ENCODE measurements at places on chromosomes 11 and 22. TPM values are rescaled to one million over a fixed set of nuclear protein-coding genes. Genes with fewer than 3 reads are reported as not detected.
A peak's percentile ranks its signal among the peaks of the same experiment; 100 is the strongest.

GRCh38 chr11:112017538-112017937 is 7.7 kb upstream of the DLAT start:
- DNase-seq, result no peak
- peaks cover 31% of the 10 kb centered on the region for H3K36me3 ChIP-seq
- no peaks in the 10 kb centered on the region for H3K27me3 ChIP-seq
- H3K4me1 ChIP-seq, result peaks cover 19% of the 10 kb centered on the region

DNA sequence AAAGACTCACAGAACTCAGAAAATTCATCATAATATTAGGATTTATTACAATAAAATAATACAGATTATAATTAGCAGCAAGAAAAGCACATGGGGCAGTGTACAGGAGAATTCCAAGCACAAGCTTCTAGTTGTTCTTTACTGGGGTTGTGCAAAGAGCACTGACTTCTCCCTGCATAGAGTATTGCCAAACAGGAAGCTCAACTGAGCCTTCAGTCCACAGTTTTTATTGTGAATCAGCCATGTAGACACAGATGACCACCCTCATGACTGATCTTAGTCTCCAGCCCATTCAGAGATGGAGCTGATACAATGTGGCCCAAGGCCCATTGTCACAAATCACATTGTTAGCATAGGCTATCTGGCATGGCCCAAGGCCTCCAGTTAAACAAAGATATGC is 798.9 kb downstream of the KCNA4 start:
- no peak for DNase-seq
- no peaks in the 10 kb centered on the region for H3K27me3 ChIP-seq
- no peak overlapping the region for H3K4me3 ChIP-seq
- H3K36me3 ChIP-seq, result no peaks in the 10 kb centered on the region
- H3K27ac ChIP-seq, result no peak overlapping the region

GRCh38 chr11:65968600-65969482 is 7.3 kb downstream of the SART1 start:
- H3K4me3 ChIP-seq, result no peak overlapping the region
- DNase-seq, result no peak
- peaks cover 88% of the 10 kb centered on the region for H3K36me3 ChIP-seq
- H3K27me3 ChIP-seq, result no peaks in the 10 kb centered on the region
- H3K4me1 ChIP-seq, result peaks cover 1% of the 10 kb centered on the region
- no peak overlapping the region for H3K27ac ChIP-seq

DNA sequence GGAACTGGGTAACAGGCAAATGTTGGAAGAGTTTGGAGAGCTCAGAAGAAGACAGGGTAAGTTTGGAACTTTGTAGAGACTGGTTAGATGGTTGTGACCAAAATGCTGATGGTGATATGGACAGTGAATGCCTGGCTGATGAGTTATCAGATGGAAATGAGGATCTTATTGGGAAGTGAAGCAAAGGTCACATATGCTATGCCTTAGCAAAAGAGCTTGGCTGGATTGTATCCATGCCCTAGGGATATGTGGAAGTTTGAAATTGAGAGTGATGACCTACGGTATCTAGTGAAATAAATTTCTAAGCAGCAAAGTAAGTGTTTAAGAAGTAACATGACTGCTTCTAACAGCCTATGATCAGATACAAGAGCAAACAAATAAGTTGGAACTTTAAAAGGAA is 17.8 kb downstream of the BBOX1 start:
- H3K4me3 ChIP-seq, result no peak overlapping the region
- no peak overlapping the region for H3K27ac ChIP-seq
- no peak for DNase-seq
- peaks cover 5% of the 10 kb centered on the region for H3K4me1 ChIP-seq
- H3K36me3 ChIP-seq, result peaks cover 15% of the 10 kb centered on the region

GRCh38 chr11:11848891-11849746 is 7.3 kb downstream of the USP47 start:
- H3K4me3 ChIP-seq, result no peak overlapping the region
- H3K27me3 ChIP-seq, result no peaks in the 10 kb centered on the region
- DNase-seq, result no peak
- H3K36me3 ChIP-seq, result no peaks in the 10 kb centered on the region
- H3K27ac ChIP-seq, result no peak overlapping the region

GRCh38 chr11:34682825-34683224 is 61.9 kb downstream of the EHF start:
- H3K4me1 ChIP-seq, result peaks cover 31% of the 10 kb centered on the region
- H3K27me3 ChIP-seq, result no peaks in the 10 kb centered on the region
- H3K27ac ChIP-seq, result no peak overlapping the region
- no peak for DNase-seq
- no peak overlapping the region for H3K4me3 ChIP-seq
- no peaks in the 10 kb centered on the region for H3K36me3 ChIP-seq

DNA sequence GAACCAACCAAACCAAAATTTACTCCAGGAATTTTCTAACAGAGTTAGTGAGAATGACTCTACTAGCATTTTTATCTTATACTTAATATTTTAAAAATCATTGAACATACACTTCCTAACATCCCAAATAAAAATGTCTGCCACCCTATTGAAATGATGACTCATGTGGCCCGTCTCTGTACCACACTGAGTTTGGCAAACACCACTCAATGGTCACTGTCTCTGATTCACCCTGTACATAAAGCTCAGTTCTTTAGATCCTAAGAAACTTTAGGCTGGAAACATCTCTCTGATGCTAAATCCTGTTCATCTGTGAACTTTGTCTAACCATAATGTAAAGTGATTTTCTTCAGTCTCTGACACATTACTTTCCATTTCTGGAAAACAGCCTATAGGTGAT is 182.0 kb downstream of the CWF19L2 start:
- no peaks in the 10 kb centered on the region for H3K4me1 ChIP-seq
- no peak overlapping the region for H3K4me3 ChIP-seq
- H3K27ac ChIP-seq, result no peak overlapping the region
- no peak for DNase-seq
- H3K36me3 ChIP-seq, result no peaks in the 10 kb centered on the region

GRCh38 chr22:21448627-21449416 is 18.4 kb upstream of the TMEM191C start:
- no peaks in the 10 kb centered on the region for H3K4me1 ChIP-seq
- peaks cover 21% of the 10 kb centered on the region for H3K36me3 ChIP-seq
- H3K4me3 ChIP-seq, result no peak overlapping the region
- H3K27ac ChIP-seq, result no peak overlapping the region

DNA sequence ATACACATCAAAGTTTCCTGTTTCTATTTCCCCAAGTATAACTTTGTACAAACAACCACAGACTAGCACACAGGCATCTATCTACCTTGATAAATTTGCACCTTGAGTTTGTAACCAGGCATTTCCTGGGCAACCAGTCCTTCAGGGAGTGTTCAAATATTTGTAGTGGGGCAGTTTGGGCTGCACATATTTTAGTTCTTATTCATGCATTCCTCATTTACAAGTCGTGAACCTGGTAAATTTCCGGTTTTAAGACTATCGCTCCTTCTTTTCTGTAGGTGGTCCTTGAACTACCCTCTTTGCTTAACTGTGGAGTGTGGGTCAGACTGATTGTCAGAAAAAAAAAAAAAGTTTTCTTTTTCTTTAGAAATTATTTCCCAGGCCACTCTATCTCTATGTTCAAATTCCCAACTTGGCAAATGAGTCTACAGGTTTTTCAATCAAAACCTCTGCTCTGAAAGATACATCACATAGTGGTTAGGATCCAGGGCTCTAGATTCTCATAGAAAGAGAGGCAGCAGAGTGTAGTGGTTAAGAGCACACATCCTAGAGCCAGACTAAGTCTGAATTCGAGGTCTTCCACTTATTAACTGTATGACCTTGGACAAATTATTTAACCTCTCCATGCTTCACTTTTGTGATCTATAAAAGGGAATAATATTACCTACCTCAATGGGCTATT is 201.5 kb downstream of the SOX6 start:
- no peak for DNase-seq
- no peaks in the 10 kb centered on the region for H3K27me3 ChIP-seq
- no peak overlapping the region for H3K4me3 ChIP-seq
- H3K27ac ChIP-seq, result peak overlapping the region; percentile 4
- H3K36me3 ChIP-seq, result no peaks in the 10 kb centered on the region

DNA sequence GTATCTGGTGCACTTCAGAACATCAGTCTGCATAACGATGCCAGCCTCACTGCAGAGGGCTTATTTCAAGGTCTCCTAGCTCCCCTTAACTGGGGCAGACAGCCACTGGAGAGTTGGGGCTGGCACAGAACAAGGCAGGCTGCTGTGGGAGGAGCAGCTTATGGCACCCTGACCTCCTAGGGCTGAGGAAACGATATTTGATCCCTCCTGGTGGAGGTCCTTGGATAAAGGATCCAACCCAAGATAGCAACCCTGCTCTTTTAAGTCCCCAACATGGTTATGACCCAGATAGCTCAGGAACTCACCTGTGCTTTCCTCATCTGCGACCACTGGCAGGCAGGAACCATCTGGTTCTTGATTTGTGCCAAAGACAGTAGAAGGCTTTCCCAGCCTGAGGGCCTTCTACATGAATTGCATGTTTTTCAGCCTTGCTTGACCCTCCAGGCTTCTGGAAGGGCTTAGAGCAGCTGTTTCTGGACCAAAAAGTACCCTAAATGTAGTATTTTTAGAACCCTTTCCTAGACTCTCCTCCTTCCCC is 2.8 kb downstream of the TMEM109 start:
- peaks cover 20% of the 10 kb centered on the region for H3K36me3 ChIP-seq
- H3K27ac ChIP-seq, result peak overlapping the region; percentile 96
- H3K4me1 ChIP-seq, result peaks cover 52% of the 10 kb centered on the region
- DNase-seq, result no peak
- H3K27me3 ChIP-seq, result no peaks in the 10 kb centered on the region

- peak overlapping the region; percentile 84 for H3K27ac ChIP-seq
- no peaks in the 10 kb centered on the region for H3K27me3 ChIP-seq
- peaks cover 43% of the 10 kb centered on the region for H3K4me1 ChIP-seq
- no peaks in the 10 kb centered on the region for H3K36me3 ChIP-seq
Measured at GRCh38 chr11:118689503-118689851, 10.0 kb upstream of the TREH start.

GRCh38 chr22:46620588-46621242 is 529 bp downstream of the GRAMD4 start:
- DNase-seq, result no peak
- H3K4me3 ChIP-seq, result no peak overlapping the region
- peak overlapping the region; percentile 42 for H3K27ac ChIP-seq
- no peaks in the 10 kb centered on the region for H3K36me3 ChIP-seq
- no peaks in the 10 kb centered on the region for H3K27me3 ChIP-seq

- peak overlapping the region; percentile 100 for H3K27ac ChIP-seq
- H3K27me3 ChIP-seq, result no peaks in the 10 kb centered on the region
- peaks cover 89% of the 10 kb centered on the region for H3K36me3 ChIP-seq
- no peak overlapping the region for H3K4me3 ChIP-seq
Measured at GRCh38 chr22:36323855-36324331, 63.9 kb downstream of the MYH9 start.

- no peak overlapping the region for H3K27ac ChIP-seq
- no peaks in the 10 kb centered on the region for H3K27me3 ChIP-seq
- H3K4me3 ChIP-seq, result no peak overlapping the region
- no peak for DNase-seq
- H3K36me3 ChIP-seq, result no peaks in the 10 kb centered on the region
Measured at GRCh38 chr11:76856571-76856970, 4.1 kb upstream of the ACER3 start.

DNA sequence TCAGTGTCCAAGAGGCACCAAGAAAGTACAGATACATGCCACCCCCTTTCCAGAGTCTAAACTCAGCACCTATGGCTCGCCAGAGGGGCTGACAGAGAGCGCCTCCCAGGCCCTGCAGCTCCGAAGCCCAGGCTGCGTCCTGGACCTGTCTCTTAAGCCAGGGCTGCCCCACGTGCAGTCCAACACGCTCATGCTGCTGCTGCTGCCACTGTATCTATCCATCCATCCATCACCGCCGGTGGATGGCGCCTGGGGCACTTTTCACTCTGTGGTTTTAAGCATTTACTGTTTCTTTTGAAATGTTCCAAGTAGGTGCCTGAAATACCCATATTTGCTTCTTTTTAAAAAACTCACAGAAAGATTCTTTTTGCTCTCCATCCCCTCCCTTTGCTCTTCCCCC is 41.8 kb downstream of the MACROD1 start:
- no peak overlapping the region for H3K27ac ChIP-seq
- H3K4me1 ChIP-seq, result peaks cover 10% of the 10 kb centered on the region
- H3K36me3 ChIP-seq, result no peaks in the 10 kb centered on the region
- H3K27me3 ChIP-seq, result no peaks in the 10 kb centered on the region

DNA sequence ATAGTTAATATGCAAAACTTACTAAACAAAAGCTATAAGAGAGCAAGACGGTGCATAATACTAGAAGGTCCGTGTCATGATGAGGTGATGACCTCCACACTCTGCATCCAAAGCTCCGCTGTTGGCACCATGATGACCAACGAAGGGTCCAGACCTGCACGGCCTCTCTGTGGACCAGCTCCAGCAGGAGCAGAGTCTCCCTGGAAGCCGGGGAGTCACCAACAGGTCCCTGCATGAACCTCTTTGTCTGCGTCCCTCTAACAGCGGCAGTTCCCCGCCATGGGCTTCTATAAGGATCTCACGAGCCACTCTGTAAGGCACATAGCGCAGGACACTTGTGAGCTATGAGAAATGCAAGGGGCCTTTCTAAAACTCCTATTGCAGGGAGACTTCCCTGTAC is 517.3 kb downstream of the BRD1 start:
- H3K4me1 ChIP-seq, result no peaks in the 10 kb centered on the region
- H3K4me3 ChIP-seq, result no peak overlapping the region
- H3K36me3 ChIP-seq, result no peaks in the 10 kb centered on the region
- no peak overlapping the region for H3K27ac ChIP-seq

- no peak for DNase-seq
- no peak overlapping the region for H3K4me3 ChIP-seq
- H3K27ac ChIP-seq, result no peak overlapping the region
- no peaks in the 10 kb centered on the region for H3K4me1 ChIP-seq
Measured at GRCh38 chr11:23772081-23772480, 724.8 kb upstream of the LUZP2 start.

DNA sequence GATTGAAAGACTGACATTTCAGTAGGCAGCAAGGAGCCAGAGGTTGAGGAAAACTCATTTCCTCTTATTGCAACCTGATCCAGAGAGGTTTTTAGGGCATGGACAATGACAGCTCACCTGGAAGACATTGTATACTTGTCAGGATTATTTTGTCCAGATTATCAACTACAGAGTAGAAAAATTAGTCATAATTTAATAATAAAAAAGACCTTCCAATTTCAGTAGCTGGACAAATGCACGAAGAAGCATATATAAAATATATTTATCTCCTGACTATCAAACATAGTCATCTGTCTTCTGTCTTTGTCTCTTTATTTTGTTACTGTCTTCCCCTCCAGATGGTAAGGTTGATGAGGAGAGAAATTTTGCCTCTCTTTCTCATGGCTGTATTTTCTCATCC is 330.6 kb upstream of the RAG2 start:
- H3K27me3 ChIP-seq, result no peaks in the 10 kb centered on the region
- no peak overlapping the region for H3K4me3 ChIP-seq
- DNase-seq, result no peak
- H3K27ac ChIP-seq, result no peak overlapping the region

GRCh38 chr11:128302425-128303186 is 284.8 kb downstream of the ETS1 start:
- no peak overlapping the region for H3K4me3 ChIP-seq
- H3K27ac ChIP-seq, result peak overlapping the region; percentile 49
- DNase-seq, result no peak
- no peaks in the 10 kb centered on the region for H3K27me3 ChIP-seq

OR51B5 gene
- 0.57 TPM for total RNA-seq

KCNK7 gene
- 15.6 TPM for total RNA-seq

LINC01488 gene
- not detected for total RNA-seq

TRIM49 gene
- not detected for total RNA-seq

GRAMD1B gene
- 1.2 TPM for total RNA-seq

PNPLA3 gene
- 0.92 TPM for total RNA-seq

SERPIND1 gene
- not detected for total RNA-seq

APOL5 gene
- not detected for total RNA-seq

All from esophagus squamous epithelium (tissue), 5 donors.